NCI-H2029 treated with DMSO at 0.1 percent for 48 hours (cell line): ENCODE measurements at places on chromosomes 2 and 18.
A peak's percentile ranks its signal among the peaks of the same experiment; 100 is the strongest.

- no peak for DNase-seq
Measured at GRCh38 chr2:64470766-64471295, 16.9 kb downstream of the LGALSL start.

GRCh38 chr2:60268032-60268431, 285.4 kb downstream of the BCL11A start:
- no peak for DNase-seq

- DNase-seq: no peak
Measured at GRCh38 chr2:48479915-48480314, 50.0 kb upstream of the STON1 start.

DNA sequence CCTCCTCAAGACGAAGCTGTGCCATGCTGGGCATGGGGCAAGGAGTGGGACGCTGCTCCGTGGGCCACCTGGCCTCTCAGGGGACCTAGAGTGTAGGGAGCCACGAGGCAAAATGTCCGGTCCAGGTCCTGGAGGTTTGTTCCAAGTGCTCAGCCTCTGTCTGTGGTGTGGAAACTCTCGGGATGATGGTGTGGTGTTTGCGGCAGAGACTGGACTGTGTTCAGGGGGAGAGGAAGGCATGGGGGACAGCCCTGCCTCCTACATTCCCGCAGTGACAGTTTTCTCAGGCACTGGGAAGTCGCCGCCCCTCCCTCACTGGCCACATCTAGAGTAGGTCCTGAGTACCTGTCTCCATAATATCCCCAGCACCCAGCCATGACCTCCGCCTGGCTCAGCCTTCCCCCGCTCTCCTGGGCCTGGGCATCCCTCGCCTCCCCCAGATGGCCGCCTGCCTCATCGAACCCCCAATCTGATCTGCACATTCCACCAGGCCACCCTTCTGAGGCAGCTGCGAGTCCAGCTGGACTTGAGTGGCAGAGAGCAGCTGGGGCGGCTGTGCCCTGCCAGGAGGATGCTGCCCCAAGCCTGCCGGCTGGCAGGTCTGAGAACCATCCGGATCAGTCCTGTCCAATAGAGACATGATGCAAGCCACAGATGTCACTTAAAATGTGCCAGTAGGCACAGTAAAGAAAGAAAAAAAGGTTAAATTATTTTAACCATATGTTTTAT, 6.2 kb downstream of the KCNIP3 start:
- DNase-seq: no peak

GRCh38 chr2:229519655-229520430, 194.5 kb downstream of the DNER start:
- no peak for DNase-seq

GRCh38 chr2:40120026-40120425, 331.9 kb downstream of the SLC8A1 start:
- DNase-seq: no peak

DNA sequence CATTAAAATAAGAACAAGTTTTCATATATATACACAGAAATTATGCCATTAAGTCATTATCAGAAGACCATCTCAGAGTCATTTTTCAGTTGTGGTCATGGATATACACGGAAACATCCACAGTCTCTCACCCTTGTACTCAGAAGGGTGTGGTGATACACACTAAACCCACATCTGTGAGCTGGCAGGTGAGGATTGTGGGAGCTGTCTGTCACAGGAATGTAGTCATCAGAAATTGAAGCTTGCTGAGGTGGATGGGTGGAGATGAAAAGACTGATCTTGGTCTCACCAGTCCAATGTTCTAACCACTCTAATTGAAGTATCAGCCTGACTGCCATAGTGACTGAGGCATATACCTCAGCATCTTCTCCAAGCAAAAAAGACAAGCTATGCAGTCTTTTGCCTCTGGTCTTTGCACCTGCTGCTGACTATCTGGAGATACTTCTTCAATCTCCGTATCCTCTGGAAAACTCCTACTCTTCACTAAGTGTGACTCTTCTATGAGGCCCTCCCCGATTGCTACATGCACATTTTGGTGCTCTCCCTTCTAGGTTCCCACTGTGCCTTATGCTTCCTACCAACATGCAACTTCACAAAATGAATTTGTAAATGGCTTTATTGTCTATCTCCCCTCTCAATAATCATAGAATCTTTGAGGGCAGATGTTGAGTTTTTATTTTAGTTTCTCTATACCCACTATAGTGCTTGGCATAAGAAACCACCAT, 232.8 kb downstream of the DYM start:
- no peak for DNase-seq

GRCh38 chr2:80169811-80170594, 134.5 kb downstream of the LRRTM1 start:
- no peak for DNase-seq

- no peak for DNase-seq
Measured at GRCh38 chr2:145623136-145623535, 1103.2 kb upstream of the ZEB2 start.

GRCh38 chr2:216274194-216274840, 98.0 kb downstream of the MARCHF4 start:
- no peak for DNase-seq

- DNase-seq: no peak
Measured at GRCh38 chr2:152630466-152630865, 86.8 kb downstream of the PRPF40A start.

DNA sequence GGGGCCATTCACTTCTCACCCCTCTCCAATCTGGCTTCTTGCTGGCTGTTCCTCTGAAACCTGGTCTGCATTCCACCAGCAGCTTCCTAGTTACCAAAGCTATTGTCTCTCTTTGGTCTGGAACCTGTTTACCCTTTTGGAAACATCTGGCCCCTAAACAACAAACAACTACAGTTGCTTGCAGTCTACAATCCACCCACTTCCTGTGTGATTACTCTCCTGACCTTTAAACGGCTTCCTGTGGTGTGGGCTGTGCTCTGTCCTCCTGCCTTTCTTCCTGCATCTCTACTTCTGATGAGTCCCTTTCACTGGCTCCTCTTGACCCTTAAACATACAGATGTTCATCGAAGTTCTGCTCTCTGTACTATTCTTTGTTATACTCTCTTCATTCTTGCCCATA, 303.8 kb downstream of the TDRD15 start:
- no peak for DNase-seq

- DNase-seq: no peak
Measured at GRCh38 chr2:237865623-237866041, 6.2 kb downstream of the RAMP1 start.

DNA sequence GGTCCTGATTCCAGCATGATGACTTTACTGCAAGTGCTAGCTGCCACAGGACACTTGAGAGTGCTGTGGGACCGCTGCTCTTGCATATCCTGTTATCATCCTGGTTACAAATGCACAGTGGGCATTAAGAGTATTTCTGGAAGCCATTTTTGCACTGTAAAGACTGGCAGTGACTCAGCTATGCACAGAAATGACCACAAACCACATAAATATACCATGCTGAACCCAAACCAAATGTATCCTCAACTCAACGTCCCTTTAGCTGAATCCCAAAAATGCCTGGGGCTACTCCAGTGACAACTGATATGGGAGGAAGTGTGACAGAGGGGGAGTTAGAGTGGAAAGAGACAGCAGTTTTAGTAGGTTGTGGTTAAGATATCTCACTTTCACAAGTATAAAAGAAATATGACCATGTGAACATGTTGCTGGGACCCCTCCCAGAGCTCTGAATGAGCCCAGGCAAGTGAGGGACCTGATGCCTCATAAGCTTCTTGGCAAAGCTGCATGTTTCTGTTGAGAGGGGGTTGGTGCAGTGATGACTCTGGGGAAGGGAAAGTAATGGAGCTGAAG, 37.3 kb downstream of the RHBDD1 start:
- DNase-seq: no peak

DNA sequence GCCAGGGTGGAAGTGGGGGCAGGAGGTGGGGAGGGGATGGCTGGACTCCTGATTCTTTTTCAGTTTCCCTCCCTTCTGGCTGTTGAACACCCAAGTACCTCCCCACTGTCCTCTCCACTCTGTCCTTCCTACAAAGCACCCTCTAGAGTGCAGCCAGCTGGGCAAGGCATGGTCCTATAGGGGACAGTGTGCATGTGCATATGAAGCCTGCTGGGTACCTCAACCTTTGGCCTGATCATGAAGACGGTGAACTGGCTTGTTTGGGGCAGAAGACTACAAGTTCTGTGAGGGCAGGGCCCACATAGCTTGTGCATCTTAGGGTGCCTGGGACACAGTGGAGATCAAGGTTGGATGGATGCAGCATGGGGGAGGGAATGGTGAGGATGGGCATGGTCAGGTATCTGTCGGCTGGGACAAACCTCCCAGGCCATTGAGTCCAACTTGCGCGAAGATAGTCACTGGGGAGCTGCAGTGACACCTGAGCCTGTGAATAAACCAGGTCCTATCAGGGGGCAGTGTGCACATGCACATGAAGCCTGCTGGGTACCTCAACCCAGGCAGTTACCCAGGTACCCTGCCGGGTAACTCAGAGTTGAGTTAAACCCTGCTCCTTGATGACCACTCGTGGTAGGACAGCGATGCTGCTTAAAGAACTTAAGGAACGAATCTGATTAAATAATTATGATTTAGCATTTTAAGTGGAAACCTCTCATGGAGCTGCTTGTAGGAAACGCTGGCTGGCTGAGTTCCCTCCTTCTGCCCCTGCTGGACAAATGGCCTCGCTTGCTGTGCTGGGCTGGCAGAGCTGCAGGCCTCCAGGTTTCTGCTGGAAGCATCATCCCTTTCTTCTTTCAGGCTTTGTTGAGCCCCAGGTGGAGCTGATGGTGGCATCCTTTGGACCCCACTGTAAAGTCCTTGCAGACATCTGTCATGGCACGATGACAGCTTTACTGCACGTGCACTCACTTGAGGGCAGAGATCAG, 84.0 kb downstream of the POLR1A start:
- DNase-seq: no peak

DNA sequence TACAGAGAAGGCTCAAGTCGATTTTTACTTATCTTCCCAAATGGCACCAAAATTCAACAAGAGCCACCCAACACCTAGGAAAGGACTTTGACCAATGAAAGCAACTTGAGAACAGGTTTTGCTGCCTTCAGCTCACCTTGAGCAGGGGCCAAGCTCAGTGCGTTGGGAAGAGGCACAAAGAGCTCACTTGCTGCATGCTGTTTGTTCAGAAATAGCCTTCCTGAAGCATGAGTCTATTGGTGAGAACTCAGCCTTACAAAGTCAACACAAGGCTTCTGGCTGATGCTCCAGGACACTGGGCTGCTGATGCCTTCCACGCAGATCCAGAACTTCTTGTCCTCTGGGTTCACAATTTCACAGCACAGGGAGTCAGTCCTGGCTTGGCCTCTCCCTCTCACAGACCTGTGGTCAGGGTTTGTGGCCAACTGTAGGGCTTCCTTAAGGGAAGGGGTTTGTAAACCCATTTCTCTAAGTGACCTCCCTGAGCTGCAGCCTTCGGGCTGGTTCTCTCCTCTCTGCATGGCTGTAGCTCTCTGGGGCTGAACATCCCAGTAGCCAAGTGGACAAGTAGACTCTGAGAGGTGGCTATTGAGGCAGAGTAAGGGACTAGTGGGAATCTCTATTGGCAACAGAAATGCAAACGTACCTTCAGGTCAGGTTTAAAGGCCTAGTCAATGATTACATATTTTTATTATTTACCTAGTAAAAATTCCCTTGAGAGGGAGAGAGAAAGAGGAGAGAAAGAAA, 124.7 kb upstream of the GATA6 start:
- DNase-seq: no peak

DNA sequence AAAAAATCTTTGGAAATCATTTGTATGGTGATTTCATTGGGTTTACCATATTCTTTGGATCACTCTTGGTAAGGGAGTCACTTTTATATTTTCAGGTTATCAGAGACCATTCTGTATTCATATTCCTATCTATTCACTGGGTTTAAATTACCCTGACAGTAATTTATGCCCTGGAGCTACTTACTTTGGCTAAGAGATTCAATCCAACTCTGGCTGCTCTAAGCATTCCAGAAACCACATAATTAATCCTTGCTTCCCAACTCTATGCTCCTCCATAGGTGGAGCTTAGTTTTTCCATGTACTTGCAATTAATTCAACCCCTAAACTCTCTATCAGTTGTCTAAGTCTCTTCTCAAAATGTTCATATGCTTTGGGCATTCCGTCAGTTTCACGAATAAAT, 336.3 kb downstream of the AGPS start:
- DNase-seq: no peak

GRCh38 chr2:222295368-222296062, 3.3 kb downstream of the PAX3 start:
- no peak for DNase-seq

GRCh38 chr2:203623096-203623495, 83.3 kb upstream of the CD28 start:
- DNase-seq: peak; percentile 24

DNA sequence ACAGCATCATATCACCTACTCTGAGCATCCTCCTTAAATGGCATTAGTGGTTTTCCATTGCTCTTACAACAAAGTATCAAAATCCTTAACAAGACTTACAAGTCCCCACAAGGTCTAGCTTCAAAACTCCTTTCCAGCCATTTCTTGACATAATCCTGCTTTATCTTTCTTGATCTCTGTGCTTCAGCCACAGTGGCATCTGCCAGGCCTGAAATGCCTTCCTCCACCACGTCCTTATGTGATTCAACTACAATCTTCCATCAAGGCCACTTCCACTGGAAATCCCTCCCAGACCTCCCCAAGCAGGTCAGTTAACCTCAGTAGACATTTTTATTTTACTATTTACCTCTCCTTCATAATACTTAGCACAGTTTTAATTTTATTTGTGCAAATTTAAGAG, 83.8 kb upstream of the CCDC150 start:
- DNase-seq: no peak

- DNase-seq: no peak
Measured at GRCh38 chr2:173872714-173873113, 92.5 kb downstream of the SP3 start.
